ENCODE measurements at places on chromosomes 2 and 18.

DNA sequence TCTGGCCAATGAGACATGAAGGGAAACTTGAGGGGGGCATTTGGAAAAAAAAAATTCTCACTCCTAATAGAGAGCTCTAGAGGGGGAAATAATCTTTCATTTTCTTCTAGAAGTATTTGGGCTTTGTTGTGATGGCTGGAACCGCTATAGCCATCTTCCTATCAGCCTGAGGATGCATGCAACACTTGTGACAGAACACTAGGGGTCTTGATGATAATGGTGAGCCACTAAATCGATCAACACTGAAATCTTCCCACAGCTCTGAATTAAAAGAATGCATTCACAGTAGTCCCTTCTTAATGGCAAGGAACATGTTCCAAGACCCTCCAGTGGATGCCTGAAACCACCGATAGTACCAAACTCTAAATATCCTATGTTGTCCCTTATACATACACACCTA, 325.3 kb downstream of the LNPK start:
- DNase-seq: no peak

DNA sequence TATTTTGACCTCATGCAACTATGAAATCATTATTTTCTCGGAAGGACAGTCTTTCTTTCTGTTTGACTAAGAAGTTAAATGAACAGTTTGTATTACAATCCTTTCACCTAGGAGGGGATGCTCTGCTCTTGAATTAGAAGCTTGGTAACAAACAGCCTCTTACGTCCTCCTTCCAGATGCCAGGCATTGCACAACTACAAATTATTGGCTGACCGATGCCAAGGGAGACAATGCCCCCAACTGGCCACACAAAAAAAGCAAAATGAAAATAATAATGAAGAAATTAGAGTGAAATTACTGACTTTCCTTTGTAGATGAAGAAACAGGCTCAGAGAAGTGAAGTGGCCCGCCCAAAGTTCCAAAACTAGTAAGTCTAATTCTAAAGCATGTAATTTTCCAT, 177.9 kb downstream of the CYRIA start:
- DNase-seq: no peak

- no peak for DNase-seq
Observed at GRCh38 chr2:172086241-172087206, 1.2 kb downstream of the DLX1 start.

DNA sequence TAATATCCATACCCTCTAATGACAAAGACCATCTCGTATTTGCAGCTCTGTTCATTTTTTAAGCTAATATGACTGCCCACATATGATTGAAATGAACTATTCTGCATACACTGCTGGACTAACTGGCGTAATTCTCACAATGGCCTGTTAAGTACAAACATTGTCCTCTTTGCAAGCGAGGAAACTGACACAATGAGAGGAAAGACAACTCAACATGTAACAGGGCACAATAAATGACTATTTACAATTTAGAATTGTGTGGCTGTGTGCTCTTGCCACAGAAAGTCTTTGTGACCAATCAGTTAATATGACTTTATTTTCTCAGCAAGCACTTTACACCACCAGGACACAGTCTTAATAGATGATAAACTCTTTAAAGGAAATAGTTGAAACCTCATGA, 498.0 kb downstream of the CNTNAP5 start:
- DNase-seq: no peak

DNA sequence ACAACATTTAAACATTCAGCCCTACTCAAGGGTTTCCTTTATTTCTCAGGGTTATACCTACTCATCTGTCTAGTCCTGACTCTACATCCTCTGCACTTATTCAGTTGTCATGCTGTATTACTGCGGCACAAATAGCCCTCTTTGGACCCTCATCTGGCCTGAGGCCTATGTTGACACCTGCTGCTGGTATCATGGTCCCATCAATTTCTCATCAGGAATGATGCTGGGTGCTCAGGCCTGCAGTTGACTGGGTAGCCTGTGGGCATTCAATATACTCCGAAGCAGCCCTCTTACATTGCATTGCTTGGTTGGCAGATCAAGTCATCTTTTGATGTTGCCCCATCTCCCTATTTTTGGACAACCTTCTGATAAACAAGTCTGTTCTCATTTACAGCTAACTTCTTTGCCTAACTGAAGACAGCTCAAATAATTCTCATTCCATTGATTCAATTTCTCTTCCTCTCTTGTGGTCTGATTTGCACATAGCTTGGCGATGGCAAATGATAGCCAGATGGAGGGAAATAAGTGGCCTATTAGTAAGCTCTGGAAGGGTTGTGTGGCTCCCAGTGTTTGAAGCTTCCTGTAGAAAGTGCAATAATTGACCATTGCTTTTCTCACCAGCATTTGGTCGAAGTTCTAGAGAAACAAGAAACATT, 19.1 kb upstream of the MC4R start:
- DNase-seq: no peak

- no peak for DNase-seq
Observed at GRCh38 chr2:198657512-198658121, 800.1 kb downstream of the SATB2 start.

DNA sequence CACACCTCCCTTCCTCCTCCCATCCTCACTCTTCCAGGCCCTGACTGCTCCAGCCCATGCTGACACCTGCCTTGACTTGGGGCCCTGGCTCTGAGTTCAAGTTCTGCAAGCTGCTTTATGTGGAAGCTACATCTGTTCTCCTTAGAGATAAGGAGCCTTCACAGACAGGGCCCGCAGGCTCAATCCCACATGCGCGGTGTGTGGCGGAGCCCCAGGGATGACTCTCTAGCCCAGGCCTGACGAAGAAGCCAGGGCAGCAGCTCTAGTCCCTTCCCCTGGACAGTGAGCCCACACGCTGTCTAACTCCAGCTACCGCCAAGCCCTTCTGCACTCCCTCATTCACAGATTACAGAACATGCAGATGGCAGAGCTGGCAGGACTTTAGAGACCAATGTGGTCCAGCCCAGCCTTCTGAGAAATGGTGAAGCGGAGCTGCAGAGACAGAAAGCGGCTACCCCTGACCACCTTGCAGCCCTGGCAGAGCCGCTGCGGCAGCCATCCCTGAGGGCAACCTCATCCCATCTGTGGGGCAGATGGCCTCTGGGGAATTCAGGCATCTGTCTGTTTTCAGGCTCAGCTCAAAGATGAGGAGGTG, 304.3 kb downstream of the CELF4 start:
- DNase-seq: no peak

GRCh38 chr2:234989183-234989701, 37.4 kb downstream of the SH3BP4 start:
- no peak for DNase-seq

GRCh38 chr2:192030289-192030688, 164.4 kb downstream of the TMEFF2 start:
- no peak for DNase-seq

GRCh38 chr2:37343537-37344434, 644 bp upstream of the QPCT start:
- no peak for DNase-seq

DNA sequence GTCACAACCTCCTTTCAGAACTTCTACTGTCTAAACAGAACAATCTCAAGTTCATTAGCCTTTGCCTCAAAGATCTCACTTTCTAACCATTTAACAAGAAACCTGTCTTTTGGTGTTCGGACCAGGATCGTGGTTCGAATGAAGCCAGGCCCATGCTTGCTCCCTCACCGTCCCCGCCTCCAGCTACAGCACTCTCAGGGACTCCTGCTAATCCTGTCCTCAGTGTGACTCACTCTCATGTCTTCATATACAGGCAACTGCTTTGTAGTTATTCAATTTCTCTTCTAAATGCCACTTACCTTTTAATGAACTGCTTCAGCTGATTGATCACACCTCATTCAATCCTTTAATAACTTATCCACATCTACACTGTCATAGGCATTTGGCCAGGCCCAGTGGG, 15.8 kb downstream of the SERTAD2 start:
- DNase-seq: no peak

GRCh38 chr18:56580026-56580425, 58.4 kb downstream of the TXNL1 start:
- DNase-seq: no peak

GRCh38 chr18:73793386-73793785, 354.2 kb downstream of the FBXO15 start:
- no peak for DNase-seq

GRCh38 chr2:157329524-157329923, 3.9 kb upstream of the ERMN start:
- DNase-seq: no peak

DNA sequence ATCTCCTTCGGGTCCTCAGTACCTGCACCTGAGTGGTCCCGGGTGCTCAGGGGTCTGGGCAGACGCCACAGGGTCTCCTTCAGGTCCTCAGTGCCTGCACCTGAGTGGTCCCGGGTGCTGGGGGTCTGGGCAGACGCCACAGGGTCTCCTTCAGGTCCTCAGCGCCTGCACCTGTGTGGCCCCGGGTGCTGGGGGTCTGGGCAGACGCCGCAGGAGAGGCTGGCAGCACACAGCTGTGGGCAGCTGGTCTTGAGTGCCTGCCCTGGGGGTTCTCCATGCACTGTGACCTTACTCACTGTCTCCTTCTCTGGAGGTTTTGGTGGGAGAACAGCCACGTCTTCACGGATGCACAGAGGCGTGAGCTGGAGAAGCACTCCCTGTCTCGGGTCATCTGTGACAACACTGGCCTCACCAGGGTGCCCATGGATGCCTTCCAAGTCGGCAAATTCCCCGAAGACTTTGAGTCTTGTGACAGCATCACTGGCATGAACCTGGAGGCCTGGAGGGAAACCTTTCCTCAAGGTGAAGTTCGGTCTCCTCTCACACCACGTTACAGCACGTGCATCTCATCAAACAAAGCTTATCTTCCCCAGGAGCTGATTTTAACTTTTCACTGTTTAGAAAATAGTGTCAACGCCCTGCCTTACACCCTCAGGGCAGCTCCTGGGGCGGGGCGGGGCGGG, 82.6 kb downstream of the TPO start:
- DNase-seq: no peak

- no peak for DNase-seq
Observed at GRCh38 chr2:108345951-108346350, 31.8 kb upstream of the SULT1C4 start.

GRCh38 chr18:55500316-55501086, 87.5 kb downstream of the TCF4 start:
- no peak for DNase-seq

DNA sequence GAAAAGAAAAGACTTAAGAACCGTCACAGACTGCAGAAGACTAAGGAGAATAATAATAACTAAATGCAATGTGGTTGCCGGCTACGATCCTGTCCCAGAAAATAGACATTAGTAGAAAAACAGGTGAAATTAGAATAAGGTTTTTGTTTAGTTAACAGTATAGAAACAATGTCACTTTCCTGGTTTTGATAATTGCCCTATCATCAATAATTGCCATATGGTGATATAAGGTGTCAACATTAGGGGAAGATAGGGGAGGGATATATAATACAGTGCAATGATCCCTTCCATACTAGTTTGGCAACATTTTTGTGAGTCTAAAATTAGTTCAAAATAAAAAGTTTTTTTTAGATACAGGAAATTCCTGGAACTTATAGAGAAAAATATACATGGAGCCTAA, 144.8 kb downstream of the SATB2 start:
- no peak for DNase-seq

- DNase-seq: no peak
Observed at GRCh38 chr2:190415251-190415650, 7.1 kb downstream of the MFSD6 start.

- DNase-seq: no peak
Observed at GRCh38 chr2:223865124-223865523, 27.7 kb upstream of the AP1S3 start.

- DNase-seq: no peak
Observed at GRCh38 chr2:157267476-157267875, 10.0 kb downstream of the GALNT5 start.

GRCh38 chr2:221568299-221568698, 3.8 kb downstream of the EPHA4 start:
- no peak for DNase-seq

GRCh38 chr18:49721981-49722380, 91.4 kb downstream of the ACAA2 start:
- DNase-seq: no peak

DNA sequence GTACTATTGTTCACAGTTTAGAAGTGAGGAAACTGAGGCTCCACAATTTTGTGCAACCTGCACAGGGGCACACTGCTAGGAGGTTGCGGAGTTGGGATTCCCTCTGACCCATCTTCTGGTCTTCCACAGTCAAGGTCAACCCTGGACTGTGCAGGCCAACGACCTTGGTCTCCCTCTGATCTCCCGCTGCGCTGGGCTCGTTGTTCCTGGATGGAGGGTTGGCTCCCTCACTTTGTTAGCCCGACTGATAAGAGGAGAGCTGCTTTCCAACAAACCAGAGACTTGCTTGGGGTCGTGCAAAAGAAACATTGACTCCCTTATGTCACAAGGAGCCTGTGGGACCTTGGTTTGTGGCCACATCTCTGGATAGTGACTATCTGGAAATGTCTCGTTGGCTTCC, 187.6 kb downstream of the MYCN start:
- no peak for DNase-seq

- no peak for DNase-seq
Observed at GRCh38 chr18:26510337-26510736, 38.0 kb downstream of the KCTD1 start.

- DNase-seq: no peak
Observed at GRCh38 chr2:177673602-177674595, 281.3 kb downstream of the AGPS start.

DNA sequence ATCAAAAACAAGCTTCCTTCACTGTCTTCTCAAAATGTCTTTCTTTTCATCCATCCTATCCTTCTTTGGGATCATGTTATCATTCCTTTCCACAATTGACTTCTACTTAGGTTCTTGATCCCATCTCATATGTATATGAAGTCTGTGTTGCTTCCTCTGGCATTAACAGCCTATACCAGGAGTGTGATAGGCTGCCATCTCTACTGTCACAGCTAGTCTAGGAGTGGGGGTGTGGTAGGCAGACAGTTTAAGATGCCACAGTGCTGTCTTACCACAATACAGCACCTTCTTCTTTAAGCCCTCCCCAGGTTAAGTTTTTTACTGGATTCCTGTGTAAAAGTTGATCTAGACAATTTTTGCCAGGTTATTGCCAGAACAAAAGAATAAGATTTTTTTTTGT, 3.7 kb upstream of the HTR2B start:
- DNase-seq: no peak

DNA sequence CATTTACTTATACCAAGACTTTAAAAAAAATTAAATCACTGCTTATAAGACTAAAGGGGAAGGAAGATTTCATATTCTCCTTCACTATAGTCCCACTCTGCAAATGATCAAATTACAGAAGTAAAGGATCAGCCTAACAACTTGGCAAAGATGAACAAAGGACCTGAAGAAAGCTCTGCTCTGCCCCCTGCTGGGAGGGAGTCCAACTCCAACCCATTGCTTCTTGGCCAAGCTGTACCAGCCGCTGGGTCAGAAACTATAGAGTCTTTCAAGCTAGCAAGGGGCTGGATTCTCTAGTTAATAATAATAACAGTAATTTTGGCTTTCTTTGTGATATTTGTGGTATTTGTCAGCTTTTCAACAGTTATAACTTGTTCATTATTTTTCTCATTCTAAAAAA, 927.0 kb upstream of the CRIM1 start:
- DNase-seq: no peak

- no peak for DNase-seq
Observed at GRCh38 chr2:106124905-106125549, 69.1 kb downstream of the UXS1 start.

- DNase-seq: no peak
Observed at GRCh38 chr2:190634381-190634780, 14.5 kb upstream of the NAB1 start.
